H1 (cell line): ENCODE measurements at places on chromosomes 5 and 9.

GRCh38 chr5:151093476-151093889 is 12.6 kb upstream of the TNIP1 start:
- no peaks in the 10 kb centered on the region for H3K36me3 ChIP-seq
- peaks cover 20% of the 10 kb centered on the region; the same call in 1 of the 2 replicates for H3K4me1 ChIP-seq
- H3K27ac ChIP-seq: no peak overlapping the region

DNA sequence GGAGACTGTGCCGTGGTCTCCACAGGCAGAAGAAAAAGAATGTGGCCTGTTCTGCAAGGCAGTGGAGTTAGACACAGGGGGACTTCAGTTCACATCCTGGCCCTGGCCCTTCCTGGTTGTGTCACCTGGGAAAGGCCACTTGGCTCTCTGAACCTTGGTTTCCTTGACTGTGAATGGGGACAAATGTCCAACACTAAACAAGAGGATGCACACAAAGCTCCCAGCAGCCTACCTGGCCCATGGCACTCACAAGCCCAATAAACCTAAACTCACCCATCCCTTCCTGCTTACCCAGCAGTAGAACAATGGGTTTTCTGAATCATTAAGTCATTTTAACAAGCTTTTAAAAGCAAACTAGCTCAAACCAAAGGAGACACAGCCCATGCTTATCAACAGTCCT is 103.9 kb downstream of the FRMD3 start:
- no peak for DNase-seq
- H3K4me1 ChIP-seq: peaks cover 5% of the 10 kb centered on the region; the same call in 1 of the 2 replicates
- H3K36me3 ChIP-seq: no peaks in the 10 kb centered on the region
- no peak overlapping the region for H3K27ac ChIP-seq
- H3K27me3 ChIP-seq: no peaks in the 10 kb centered on the region

DNA sequence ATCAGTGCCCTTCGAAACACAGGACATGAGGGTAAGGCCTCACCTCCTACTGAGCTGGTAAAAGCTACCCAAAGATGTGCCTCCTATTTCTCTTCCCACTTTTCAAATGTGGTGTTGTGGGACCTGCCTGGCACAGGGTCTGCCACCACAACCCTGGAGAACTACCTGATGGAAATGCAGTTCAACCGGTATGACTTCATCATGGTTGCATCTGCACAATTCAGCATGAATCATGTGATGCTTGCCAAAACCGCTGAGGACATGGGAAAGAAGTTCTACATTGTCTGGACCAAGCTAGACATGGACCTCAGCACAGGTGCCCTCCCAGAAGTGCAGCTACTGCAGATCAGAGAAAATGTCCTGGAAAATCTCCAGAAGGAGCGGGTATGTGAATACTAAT is 1.9 kb downstream of the IRGM start:
- DNase-seq: no peak
- no peaks in the 10 kb centered on the region for H3K36me3 ChIP-seq
- peaks cover 5% of the 10 kb centered on the region; the same call in 1 of the 2 replicates for H3K27me3 ChIP-seq

DNA sequence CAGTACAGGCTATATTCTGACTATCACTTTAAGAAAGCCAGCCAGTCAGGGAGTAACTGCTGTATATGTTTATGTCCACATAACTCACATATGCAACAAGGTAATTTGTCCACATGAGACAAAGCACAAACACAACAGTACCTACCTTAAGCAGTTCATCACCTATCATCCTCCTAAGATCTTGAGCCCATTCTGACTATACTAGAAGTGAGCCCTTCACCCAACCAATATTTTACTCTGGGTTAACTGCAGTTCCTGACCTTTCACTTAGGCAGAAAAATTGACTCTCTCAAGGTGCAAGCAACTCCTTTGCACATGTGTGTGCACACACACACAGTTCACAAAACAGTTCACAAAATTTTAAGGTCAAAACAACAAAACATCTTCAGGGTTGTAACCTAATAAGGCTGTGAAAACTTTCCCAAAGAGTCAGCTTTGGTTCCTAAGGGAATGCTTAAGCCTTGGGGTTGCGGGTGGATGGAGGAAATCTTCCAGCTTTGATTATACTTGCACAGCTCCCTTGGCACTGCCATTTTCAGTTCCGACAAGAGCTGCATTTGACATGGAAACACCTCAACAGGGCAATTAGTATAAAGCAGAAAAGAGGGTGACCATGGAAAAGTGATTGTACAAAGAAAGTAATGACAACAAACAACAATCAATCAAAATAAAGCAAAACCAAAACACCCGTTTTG is 215.3 kb downstream of the NFIB start:
- no peak overlapping the region for H3K27ac ChIP-seq
- H3K4me3 ChIP-seq: no peak overlapping the region
- peaks cover 11% of the 10 kb centered on the region for H3K4me1 ChIP-seq
- no peaks in the 10 kb centered on the region for H3K36me3 ChIP-seq
- DNase-seq: no peak
- H3K27me3 ChIP-seq: no peaks in the 10 kb centered on the region

- DNase-seq: no peak
- no peaks in the 10 kb centered on the region for H3K36me3 ChIP-seq
- H3K27me3 ChIP-seq: no peaks in the 10 kb centered on the region
- H3K4me1 ChIP-seq: no peaks in the 10 kb centered on the region
- H3K27ac ChIP-seq: no peak overlapping the region
These were observed 302.4 kb downstream of the NR3C1 start for GRCh38 chr5:143101121-143101520.
